GM20000 (cell line): ENCODE measurements at places on chromosomes 7 and 10.

- no peak for DNase-seq
Measured at GRCh38 chr7:90320418-90320800, 695 bp downstream of the FAM237B start.

- DNase-seq, result no peak
Measured at GRCh38 chr10:13617116-13617515, 30.4 kb downstream of the PRPF18 start.

DNA sequence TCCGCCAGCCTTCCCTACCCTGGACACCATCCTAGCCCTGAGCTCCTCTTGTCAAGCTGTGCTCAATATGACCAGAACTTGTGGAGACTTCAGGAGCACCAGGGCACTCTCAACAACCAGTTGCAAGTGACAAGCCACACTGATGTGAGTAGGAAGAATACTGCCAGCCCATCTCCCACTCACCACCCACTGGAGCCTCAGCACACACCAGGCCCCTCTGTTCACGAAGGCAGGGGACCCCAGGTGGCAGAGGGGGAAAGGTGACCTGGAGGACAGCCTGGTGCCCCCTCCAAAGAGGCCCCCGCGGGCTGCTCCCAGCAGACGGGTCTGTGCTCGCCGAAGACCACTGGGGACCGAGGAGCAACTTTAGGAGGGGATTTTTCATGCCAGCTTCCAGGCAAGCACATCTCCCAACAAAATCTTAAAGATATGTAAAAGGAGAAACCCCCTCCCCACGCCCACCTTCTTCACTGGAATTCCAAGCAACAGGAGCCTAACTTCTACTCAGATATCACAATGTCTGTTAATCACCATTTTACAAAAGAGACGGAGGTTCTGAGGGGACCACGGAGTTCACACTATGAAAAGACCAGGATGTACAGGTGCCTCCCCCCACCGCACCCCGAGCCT lies 1.0 kb downstream of the MMD2 start:
- peak; percentile 42 for DNase-seq

- DNase-seq, result no peak
Measured at GRCh38 chr10:122650331-122650730, 49.3 kb downstream of the C10orf120 start.

DNA sequence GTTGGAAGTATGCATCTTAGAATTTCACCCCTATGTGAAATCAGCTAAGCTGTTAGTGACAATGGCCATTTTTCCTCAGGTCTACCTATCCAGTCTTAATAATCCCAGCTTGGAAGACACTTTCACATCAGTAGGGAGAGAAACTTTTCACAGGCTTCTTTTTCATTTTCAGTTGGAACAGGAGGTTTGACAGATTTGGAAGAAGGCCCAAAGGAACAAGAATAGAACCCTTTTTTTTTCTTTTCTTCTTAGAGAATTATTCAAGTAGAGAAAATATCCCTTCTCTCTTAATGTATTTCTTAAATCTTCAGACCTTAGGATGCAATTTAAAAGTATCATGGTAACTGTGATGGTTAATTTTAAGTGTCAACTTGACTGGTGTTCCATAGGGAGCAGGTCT lies 410.5 kb upstream of the C7orf33 start:
- DNase-seq, result no peak

GRCh38 chr7:6159524-6160031 lies 112.8 kb downstream of the CYTH3 start:
- DNase-seq, result no peak

DNA sequence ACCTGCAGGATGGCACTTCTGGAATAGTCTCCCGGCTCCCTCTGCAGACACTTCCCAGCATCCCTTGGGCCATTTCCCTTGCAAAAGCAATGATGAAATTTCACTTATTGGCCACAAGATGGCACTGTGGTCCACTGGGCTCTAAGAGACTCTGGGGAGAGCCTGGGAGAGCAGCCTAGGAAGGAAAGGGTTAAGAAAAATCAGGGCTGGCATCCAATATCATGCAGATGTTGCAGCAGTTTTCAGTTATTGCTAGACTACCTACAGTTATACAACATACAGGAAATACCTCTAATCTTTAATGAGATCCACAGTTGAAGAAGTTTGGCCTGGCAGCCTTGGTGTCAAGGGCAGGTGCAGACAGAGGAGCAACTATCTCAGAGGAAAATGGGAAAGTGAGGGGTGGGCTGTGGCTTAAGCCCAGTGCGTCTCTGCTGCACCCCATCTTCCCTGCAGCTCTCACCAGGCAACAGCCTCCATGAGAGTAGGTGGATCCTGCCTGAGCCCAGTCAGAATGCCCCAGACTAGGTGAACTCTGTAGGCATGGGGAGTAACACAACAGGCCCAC lies 100.2 kb upstream of the PRSS58 start:
- peak; percentile 49 for DNase-seq

GRCh38 chr7:44755698-44756627 lies 7.3 kb downstream of the ZMIZ2 start:
- DNase-seq, result no peak

DNA sequence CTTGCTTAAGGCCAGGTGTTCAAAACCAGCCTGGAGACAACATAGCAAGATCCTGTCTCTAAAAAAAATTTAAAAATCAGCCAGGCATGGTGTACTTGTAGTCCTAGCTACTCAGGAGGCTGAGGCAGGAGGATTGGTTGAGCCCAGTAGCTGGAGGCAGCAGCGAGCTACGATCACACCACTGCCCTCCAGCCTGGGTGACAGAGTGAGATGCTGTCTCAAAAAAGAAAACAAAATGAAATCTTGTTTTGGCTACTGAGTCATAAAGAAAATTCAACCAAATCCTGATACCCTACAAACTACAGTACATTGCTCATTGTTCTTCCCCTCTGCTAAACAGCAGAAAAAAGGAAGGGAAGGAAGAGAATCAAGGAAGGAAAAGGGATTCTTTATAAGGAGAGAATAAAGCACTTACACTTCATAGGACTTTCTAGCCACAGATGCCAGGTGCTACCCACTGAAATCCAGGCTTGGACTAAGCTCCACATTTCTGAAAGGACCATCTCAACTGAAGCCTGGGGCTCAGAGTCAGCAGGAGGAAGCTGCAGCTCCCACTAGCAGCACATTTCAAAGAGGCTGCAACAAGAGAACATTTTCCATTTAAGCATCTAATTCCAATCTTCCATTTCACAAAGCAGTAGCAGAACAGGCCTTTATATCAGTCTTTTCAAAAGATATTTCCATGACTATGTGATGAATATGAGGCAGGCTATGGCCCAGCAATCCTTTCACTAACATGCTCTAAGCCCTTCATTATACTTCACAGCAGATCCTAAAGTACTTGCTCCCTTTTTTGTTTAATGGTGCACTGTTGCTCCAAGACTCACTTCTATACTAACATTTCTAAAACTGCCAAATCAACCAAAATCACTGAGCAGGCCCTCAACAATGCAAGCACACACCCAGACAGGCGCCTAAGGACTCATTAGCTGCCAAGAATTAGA lies 13.5 kb downstream of the TNPO3 start:
- no peak for DNase-seq

DNA sequence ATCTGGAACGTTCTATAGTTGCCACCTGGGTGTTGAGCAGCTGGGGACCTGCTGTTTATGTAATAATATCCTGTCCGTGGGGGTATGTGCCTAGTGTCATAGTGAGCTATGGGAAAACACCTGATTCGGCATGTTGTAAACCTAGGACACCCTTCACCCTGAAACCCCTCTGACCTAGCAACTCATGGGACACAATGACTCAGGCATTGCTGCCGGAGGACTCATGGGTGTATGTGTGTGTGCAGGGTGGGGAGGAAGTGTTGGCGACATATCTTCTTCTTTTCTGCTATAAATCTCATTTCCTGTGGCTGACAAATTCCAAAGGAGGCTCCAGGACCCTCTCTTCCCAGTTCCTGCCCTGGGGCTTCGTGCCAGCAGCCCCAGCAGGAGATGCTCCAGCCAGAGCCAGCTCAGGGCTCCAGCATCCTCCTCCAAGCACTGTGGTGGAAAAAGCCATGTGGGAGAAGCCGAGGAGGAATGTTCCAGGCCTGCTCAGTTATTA lies 77.0 kb upstream of the PODXL start:
- DNase-seq, result no peak

- DNase-seq, result no peak
Measured at GRCh38 chr7:105742787-105743186, 133.6 kb downstream of the ATXN7L1 start.

- DNase-seq, result no peak
Measured at GRCh38 chr10:24341371-24341770, 132.4 kb downstream of the KIAA1217 start.
